PC-3 (cell line): ENCODE measurements at places on chromosomes 3 and 15. TPM values are rescaled to one million over a fixed set of nuclear protein-coding genes. Genes with fewer than 3 reads are reported as not detected.
A peak's percentile ranks its signal among the peaks of the same experiment; 100 is the strongest.

- no peak overlapping the region for H3K27ac ChIP-seq
- no peak for DNase-seq
- H3K4me1 ChIP-seq, result no peaks in the 10 kb centered on the region
- no peaks in the 10 kb centered on the region for H3K36me3 ChIP-seq
- no peak overlapping the region for H3K4me3 ChIP-seq
- no peaks in the 10 kb centered on the region for H3K27me3 ChIP-seq
Measured at GRCh38 chr3:196995027-196995426, 26.4 kb upstream of the PIGZ start.

The GHSR gene
- total RNA-seq, result not detected in 2 replicates

DNA sequence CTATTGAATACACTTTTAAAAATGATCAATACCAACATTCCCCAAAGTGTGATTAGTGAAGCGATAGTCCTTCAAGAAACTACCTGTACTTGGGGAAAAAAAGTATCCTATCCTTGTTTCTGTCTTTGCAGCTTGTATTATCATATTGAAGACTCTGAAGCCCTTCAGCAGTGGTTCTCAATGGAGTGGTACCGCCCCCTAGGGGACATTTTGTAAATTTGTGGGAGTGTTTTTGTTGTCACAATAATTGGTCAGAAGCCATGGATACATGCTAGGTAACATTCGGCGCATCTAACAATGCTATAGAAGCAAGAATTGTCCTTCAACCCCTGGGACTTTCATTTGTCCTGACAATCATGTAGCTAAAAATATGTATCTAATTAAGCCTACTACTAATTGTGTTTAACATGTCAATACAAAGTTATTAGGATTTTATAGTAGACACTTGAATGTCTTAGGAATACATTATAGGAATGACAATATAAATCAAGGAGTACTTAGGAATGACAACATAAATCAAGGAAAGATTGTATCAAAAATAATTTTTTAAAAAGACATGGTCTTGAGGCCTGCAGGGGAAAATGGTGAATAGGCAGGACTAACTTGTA, 53.7 kb downstream of the NMD3 start:
- H3K27ac ChIP-seq, result peak overlapping the region; percentile 50
- no peaks in the 10 kb centered on the region for H3K27me3 ChIP-seq
- no peak overlapping the region for H3K4me3 ChIP-seq
- DNase-seq, result peak; percentile 85
- peaks cover 11% of the 10 kb centered on the region; the same call in 1 of the 2 replicates for H3K36me3 ChIP-seq
- H3K4me1 ChIP-seq, result peaks cover 20% of the 10 kb centered on the region

DNA sequence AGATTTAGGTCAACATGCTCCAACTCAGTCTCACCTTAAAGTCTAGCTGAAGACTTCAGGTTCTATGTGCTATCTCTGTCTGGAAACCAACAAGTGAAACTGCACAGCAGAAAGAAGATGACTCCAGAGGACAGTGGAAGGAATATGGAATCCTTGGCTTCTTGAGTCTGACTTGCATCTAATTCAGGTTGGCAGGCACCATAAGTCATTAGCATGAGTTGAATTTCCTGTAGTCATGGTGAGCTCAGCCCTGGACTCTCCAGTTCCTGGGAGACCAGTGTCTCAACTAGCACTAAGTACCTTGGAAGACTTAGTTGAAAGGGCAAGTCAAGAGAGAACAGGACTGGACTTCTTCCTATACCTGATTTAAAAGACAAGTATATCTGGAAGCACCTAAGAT, 129.7 kb downstream of the DTWD1 start:
- H3K4me1 ChIP-seq, result no peaks in the 10 kb centered on the region
- no peaks in the 10 kb centered on the region for H3K36me3 ChIP-seq
- DNase-seq, result no peak
- H3K27ac ChIP-seq, result no peak overlapping the region
